ENCODE measurements at places on chromosomes 16 and 17. TPM values are rescaled to one million over a fixed set of nuclear protein-coding genes. Genes with fewer than 3 reads are reported as not detected.

The GRAPL gene
- total RNA-seq = 8.1 TPM

The CHST4 gene
- total RNA-seq = not detected

- H3K27ac ChIP-seq = no peak overlapping the region
- DNase-seq = no peak
- H3K36me3 ChIP-seq = no peaks in the 10 kb centered on the region
- H3K4me1 ChIP-seq = no peaks in the 10 kb centered on the region
- H3K27me3 ChIP-seq = no peaks in the 10 kb centered on the region
- H3K4me3 ChIP-seq = no peak overlapping the region
These were observed 1308.4 kb downstream of the CDH8 start for GRCh38 chr16:60727851-60728250.

The PLEKHH3 gene
- total RNA-seq = 1.4 TPM

DNA sequence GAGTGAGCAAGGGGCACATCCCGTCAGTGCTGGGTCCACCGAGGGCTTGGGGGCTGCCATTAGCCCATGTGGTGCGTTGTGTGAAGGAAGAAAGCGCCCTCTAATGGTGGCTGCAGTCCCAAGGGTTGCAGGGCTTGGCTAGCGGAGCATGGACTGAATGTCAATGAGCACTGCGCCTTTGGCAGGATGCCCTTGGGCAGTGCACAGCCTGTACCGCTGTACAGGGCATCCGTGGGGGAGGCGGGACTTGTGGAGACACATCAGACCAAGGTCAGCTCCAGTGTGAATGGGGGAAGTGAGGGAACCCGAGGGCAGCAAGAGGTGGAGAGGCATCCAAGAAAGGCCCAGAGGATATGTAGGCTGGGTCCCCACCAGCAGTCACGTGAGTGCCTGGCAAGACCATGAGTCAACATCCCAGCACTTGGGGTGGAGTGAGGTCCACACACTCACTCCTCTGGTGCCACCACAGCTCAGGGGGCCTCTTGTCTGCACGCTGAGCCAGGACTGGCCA is 75.5 kb upstream of the MED9 start:
- no peak overlapping the region for H3K27ac ChIP-seq
- H3K36me3 ChIP-seq = no peaks in the 10 kb centered on the region
- no peak for DNase-seq
- no peak overlapping the region for H3K4me3 ChIP-seq
- H3K27me3 ChIP-seq = peaks cover 25% of the 10 kb centered on the region

- no peak overlapping the region for H3K4me3 ChIP-seq
- peak overlapping the region; percentile 49 for H3K27ac ChIP-seq
These were observed 18.3 kb downstream of the CPNE7 start for GRCh38 chr16:89593841-89594240.

Measured in activated CD8-positive, alpha-beta memory T cell treated with anti-CD3 and anti-CD28 coated beads, Interleukin-2, amount 10 ng/mL, durations not matched to agents 7 days and 5 days (primary cell).